Mucosa of descending colon (tissue), 3 donors: ENCODE measurements at places on chromosomes 5 and 9.

DNA sequence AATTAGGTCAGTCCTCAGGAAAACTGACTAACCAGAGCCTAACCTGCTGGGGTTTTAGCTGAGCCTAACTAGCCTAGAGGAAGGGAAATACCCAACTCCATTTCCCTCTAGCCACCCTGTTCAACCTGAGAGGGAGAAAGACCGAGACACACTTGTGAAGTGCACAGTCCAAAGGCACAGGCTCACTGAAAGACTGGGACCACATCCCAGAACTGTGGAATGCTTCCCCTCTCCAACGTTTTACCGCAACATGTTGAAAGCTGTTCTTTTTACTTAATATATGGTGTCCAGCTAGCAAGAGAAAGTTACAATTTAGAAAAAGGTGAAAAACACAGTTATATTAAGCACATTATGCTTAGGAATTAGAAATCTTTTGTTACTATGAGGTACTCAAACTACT lies 76.8 kb upstream of the SIMC1 start:
- DNase-seq: no peak

DNA sequence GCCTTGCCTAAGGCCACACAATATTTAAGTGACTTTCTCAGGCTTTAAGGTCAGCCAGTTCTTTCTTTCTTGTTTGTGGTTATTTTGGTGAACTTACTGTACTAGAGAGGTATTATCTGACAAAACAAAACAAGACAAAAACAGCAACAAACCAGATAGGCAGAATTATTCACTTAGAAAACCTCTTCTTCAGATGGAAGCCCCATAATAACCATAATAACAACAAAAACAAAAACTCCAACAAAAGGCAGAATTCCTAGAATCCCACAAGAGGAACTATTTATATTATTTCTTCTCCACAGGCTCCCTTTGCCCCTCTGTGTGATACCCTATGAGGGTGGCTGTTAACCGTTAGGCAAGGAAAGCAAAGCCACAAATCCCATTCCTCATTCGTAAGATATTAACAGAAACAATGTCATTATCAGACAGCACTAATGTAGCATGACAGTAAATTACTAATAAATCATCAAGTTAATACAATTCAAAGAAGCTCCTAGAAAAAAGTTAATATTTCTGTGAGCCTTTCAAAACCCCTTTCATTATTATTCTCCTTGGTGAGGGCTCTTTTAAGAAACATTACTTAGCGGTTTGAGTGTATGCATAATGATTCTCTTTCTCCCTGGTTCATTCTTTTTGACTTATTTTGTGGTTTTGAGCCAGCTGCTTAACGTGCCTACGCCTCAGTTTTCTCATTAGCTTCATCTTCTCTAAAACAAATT lies 274.9 kb downstream of the EFNA5 start:
- DNase-seq: no peak

DNA sequence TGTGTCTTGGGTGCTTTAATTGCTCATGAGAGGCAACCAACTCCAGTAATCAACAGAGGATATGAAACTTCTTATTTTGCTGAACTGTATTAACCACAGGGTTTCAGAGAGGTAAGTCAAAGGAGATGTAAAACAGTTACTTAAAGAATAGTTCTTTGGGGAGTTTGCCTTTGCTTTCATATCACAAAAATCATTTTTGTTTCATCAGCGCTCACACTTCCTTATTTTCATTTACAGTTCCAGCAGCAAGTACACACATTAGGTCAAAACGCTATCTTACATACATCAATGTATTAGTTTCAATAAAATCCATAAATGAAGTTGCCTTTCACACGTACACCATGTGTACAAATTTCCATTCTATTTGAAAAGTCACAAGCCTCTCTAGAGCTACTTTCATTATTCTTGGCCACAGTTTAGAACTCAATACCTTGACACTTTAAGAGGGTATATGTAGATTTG lies 50.1 kb downstream of the ST8SIA4 start:
- no peak for DNase-seq

- no peak for DNase-seq
Measured at GRCh38 chr9:113755433-113755832, 120.7 kb upstream of the ZNF618 start.

- no peak for DNase-seq
Measured at GRCh38 chr5:173229382-173229959, 5.5 kb downstream of the NKX2-5 start.

- DNase-seq: no peak
Measured at GRCh38 chr5:33834334-33834733, 57.5 kb downstream of the ADAMTS12 start.

GRCh38 chr9:131695836-131696460 lies 43.9 kb downstream of the RAPGEF1 start:
- no peak for DNase-seq

GRCh38 chr9:89996116-89996515 lies 391.3 kb downstream of the GADD45G start:
- DNase-seq: no peak

DNA sequence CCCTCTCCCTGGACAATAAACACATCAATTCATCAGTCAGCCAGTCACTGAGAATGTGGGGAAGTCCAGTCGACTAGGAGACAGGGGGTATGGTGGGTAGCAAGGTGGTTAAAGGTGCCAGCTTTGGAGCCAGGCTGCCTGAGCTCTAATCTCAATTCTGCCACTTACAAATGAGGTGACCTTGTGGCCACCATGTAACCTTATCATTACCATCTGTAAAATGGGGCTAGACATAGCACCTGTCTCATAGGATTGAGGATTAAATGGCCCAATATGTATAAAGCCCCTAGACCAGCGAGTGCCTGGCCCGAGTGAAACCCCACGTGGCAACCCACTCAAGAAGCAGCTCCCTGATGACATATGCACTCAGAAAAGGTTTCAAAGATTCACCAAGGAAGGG lies 73.3 kb upstream of the TBC1D2 start:
- no peak for DNase-seq

GRCh38 chr9:79799691-79800335 lies 228.0 kb downstream of the TLE4 start:
- no peak for DNase-seq

GRCh38 chr5:11724940-11725339 lies 179.3 kb downstream of the CTNND2 start:
- no peak for DNase-seq

DNA sequence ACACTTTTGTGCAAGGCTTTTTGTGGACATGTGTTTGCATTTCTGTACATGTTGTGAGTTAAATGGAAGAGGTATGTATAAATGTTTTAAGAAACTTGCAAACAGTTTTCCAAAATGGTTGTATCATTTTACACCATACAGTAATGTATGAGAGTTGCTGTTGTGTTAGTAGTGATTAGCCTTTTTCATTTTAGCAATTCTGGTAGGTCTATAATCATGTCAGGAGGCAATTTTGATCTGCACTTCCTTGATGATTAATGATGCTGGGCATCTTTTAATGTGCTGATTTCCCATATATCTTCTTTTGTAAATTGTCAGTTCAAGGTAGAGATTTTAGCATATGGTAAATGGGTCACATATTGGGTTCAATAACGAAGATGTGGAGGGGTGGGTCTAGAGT lies 87.3 kb downstream of the ANKRD18B start:
- DNase-seq: no peak

- no peak for DNase-seq
Measured at GRCh38 chr5:164358531-164359259, 853.3 kb downstream of the MAT2B start.

GRCh38 chr5:115439042-115439441 lies 105.5 kb downstream of the FEM1C start:
- DNase-seq: no peak

GRCh38 chr5:88195636-88196035 lies 73.0 kb downstream of the TMEM161B start:
- no peak for DNase-seq

- no peak for DNase-seq
Measured at GRCh38 chr9:22147813-22148527, 138.9 kb upstream of the CDKN2B start.

- no peak for DNase-seq
Measured at GRCh38 chr5:152237531-152237930, 167.5 kb downstream of the NMUR2 start.

GRCh38 chr5:155094455-155094854 lies 80.9 kb downstream of the KIF4B start:
- no peak for DNase-seq

GRCh38 chr9:91248707-91249106 lies 113.0 kb downstream of the AUH start:
- DNase-seq: no peak

DNA sequence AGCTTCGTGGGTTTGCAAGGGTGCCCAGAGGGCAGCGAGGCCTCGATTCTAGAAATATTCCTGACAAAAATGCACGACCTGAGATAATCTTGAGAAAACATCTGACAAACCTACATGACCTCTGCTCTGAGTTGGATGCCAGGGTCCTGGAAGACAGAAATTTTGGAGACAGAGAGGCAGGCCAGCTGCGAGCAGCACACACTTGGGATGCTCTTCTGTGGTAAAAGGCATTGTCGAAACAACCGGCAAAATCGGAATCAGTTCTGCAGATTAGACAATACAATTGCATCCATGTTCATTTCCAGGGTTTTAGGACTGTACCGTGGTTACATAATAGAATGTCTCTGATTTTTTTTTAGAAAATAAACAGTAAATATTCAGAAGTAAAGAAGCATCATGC lies 74.2 kb downstream of the GADD45G start:
- DNase-seq: no peak

GRCh38 chr5:37071901-37072581 lies 177.1 kb downstream of the CPLANE1 start:
- DNase-seq: no peak

DNA sequence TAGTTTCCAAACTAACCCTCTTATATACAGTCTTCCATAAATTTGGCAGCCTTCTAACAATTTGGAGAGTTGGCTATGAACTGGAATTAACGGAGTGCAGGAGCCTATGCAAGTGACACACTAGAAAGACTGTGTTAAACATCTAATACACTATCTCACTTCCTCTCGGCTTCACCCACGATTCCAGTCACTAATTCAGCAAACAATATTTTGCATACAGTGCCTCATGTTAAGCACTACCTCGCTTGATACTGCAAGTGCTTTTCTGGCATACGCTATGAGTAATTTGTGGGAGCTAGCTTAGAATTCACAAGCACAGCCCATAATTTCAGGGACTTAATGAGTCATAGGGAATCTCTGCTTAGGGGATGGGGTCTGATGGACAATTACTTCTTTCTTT lies 102.5 kb downstream of the ST8SIA4 start:
- no peak for DNase-seq

DNA sequence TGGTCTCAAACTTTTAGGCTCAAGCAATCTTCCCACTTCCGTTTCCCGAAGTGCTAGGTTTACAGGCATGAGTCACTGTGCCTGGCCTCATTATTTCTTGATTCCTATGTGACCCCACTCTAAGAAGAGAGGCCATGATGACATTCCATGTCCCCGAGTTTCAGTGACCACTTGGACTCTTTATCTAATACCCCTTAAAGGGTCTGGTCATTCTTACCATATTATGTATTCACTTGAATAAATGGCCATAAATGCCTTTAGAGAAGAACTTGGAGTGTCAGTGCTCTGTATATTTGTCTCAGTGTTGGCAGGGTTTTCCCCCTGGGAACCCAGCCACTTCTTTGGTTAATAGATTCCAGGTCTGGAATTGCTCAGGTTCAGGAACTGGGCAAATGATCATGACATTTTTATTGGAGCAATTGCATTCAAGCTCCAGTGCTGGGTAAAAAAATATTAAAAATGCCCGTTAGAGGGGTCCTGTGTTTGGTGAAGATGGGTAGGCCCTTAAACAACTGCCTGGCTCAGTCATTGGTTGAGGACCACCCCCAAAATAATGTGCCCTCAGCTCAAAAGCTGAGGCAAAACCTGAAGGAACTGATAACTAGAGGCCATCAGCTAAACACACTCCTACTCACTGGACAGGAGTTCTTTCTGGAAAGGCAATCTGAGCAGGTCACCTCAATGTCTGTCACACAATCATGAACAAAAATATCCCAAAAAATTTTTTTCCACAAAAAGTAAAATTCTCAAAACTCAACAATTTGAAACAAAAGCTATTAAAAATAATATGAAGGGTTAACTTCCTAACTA lies 186.6 kb upstream of the ZNF608 start:
- DNase-seq: no peak

DNA sequence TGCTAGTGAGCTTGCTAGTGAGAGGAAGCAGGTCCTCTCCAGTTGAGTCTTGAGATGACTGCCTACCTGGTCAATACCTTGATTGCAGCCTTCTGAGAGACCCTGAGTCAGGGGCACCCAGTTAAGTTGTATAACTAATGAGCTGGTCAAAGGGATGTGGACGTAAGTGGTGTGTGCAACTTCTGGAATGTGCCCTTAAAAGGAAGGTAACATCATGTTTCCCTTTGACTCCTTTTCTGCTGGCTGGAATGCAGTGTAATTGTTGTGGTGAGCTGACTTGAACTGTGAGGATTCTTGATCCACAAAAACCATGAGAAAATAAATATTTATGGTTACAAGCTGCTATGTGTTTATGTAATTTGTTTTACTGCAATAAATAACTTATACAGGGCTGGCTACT lies 2.4 kb upstream of the SNX2 start:
- DNase-seq: no peak

DNA sequence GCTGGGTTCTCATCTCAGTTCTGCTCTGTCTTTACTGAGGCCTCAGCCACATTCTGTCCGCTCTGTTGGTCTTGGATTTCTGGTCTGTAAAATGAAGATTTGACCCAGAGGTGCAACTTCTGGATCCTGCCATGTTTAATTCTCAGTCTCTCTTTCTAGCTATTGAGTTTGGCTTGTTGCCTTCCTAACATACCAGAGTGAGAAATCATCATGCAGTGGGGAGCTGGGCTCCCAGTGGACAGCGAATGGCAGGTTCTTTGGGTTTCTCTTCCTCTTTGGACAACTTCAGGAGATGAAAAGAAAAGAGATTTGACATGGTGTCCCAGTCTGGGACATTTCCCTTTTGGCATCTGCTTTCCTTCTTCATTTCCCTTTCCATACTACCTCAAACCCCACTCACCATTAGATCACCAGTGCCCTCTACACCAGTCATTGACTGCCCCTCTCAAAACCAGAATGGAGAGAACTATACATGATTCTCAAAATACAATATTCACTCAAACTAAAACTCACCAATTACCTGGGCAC lies 334.7 kb downstream of the ACTL7B start:
- no peak for DNase-seq

- DNase-seq: no peak
Measured at GRCh38 chr9:36690412-36691168, 117.9 kb downstream of the MELK start.

DNA sequence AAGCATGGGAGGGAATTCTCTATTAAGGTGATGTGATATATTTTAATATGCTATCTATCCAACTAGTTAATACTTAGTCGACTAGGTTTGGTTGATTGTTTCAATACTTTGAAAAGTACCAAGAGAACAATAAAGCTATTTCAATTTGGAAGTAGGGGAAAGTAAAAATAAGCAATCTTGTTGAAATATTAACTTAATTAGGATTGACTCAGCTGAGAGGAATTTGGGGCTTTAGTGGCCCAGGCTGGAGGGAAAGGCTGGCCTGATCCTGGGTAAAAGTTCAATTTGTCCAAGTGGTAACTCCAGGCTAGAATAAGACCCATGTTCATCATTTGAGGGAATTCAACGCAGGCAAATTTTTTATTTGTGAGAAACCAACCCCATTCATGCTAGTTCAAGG lies 48.6 kb downstream of the NMUR2 start:
- no peak for DNase-seq

GRCh38 chr5:128009403-128009802 lies 74.2 kb upstream of the SLC12A2 start:
- no peak for DNase-seq
